ENCODE measurements at places on chromosomes 4 and X.
A peak's percentile ranks its signal among the peaks of the same experiment; 100 is the strongest.

DNA sequence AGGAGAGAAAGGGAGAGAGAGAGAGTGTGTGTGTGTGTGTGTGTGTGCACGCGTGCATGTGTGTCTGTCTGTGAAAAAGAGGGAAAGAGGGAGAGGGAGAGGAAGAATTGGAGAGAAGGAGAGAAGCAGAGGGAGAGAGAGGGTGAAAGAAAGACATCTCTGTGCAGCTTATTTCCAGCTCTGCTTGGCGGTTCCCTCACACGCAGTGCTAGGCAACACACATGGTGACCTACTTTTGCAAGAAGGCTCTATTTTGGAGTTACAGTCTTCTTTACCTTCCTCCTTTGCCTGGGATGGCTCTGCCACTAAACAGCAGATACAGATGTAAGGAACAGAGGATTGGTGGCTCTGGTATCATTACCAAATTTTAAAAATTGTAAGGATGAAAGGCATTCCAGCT, 40.1 kb downstream of the SLC16A2 start:
- DNase-seq: no peak

GRCh38 chr4:113008135-113008534, 41.3 kb upstream of the ANK2 start:
- no peak for DNase-seq

- no peak for DNase-seq
Observed at GRCh38 chr4:168566726-168567125, 69.9 kb downstream of the PALLD start.

- no peak for DNase-seq
Observed at GRCh38 chr4:145722561-145722960, 42.6 kb downstream of the C4orf51 start.

DNA sequence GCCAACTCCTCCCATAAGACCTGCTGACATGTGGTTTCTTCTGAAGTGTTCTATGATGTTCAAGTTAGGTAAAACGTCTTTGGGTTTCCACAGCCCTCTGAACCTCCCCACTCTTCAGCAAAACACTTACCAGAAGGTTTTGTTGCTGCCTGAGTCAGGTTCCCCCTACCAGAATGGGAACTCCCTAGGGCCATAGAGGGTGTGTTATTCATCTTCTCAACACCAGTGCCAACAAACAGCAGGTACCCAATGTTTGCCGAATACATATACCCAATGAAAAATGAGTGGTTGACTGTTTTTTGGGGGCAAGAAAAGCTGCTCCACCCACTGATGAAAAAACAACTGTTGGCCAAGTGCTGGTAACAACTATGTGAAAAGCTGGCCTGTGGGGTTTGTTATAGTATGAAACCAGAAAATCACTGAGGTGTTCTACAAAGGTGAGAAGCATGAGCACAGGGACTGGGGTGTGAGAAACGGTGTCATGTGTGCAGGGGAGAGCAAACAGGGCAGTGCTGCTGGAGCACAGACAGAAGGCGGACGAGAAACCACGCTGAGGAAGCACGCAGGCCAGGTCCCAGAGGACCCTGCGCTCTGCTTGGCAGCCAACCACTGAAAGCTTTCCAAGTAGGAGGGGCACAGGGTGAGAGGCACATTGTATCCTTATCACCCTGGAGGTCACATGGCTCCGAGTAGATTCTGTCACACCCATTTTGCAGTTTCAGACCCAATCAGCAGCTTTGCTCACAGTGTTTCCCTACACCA, 28.8 kb downstream of the ATP8A1 start:
- no peak for DNase-seq

- no peak for DNase-seq
Observed at GRCh38 chrX:25523574-25524540, 508.1 kb upstream of the ARX start.

DNA sequence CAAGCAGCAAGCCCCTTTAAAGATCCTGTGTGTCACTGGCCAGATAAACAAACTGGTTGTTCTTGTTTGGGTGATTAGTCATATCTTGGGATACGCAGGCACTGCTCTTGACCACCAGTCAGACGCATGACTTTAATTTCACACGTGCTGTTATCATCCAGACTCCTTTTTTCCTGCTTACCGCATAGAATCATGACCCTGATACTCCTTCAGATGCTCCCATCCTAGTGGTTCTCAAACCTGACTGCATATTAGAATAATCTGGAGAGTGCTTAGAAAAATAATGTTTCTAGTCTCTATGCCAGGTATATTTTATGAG, 78.8 kb downstream of the CLDN22 start:
- DNase-seq: peak; percentile 72

GRCh38 chrX:153646620-153647373, at the start of gene DUSP9:
DUSP9 (plus strand) TSS chrX:153647203; CDS start chrX:153647954, 751 bp downstream.
- peak; percentile 94 for DNase-seq

DNA sequence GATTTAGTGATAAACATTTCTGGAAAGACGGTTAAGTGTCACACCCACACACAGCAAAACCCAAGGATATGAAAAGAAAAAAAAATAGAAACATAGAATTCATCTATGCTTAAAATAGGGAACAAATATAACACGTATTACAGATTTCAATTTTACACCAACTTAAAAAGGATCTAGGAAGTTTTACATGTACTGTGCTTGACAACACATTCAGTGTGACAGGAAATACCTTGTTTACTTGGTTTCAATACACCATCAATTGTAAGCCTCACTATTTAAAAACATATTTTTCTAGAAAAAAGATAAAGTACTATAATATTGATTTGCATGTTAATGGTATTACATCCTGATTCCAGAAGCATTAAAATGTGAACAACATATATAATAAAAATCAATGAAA, 77.0 kb upstream of the SPRY1 start:
- DNase-seq: no peak

DNA sequence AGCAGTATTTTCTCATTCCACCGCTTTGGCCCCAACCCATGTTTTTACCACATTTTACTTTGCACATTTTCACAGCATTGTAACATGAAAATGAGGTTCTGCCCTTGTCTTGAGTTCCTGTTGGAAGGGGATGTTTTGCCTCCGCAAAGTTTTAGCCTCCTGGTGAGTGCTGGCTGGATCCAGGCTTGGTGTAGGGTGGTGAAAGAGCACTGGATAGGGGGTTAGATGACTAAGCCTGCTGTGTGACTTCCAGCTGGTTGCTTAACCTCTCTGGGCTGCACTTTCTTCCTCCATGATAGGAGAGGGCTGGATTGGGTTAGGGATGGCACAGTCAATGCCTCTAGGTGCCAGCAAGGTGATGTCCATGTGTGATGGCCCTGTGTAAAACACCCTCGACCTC, 28.9 kb downstream of the CYTL1 start:
- DNase-seq: no peak

DNA sequence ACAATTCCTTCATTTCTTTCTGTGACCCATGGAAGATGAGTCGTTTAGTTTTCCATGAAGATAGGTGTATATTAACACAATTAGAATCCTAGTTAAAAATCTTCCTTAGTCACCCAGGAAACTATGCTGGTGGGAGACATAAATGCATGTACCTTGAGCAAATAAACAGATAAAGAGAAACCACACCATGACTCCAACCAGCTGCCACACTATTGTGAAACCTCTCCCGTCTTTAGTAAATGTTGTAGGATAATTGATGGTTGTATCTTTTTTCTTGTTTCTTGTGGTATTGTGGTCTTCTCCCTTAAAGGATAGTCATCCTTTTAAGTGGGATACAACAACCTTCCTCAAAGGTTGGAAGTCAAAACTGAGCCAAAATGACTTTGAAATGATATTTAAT, 103.8 kb upstream of the LEF1 start:
- no peak for DNase-seq

DNA sequence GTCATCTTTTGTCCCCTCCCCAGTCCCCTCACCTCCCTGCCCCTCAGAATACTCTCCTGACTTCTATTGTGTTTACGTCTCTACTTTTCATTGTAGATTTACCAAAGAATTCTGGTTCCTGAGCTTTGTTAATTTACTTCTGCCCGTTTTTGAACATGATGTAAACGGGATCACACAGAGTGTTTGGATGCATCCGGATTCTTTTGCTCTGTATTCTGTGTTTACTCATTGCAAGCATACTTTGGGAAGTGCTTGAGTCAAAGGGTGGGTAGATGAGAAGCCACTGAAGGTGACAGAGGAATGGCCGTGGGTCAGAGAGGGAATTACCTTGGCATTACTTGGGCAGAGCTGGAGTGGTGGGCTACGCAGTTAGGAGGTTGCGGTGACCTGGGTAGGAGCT, 18.0 kb downstream of the CLCN4 start:
- DNase-seq: no peak

GRCh38 chrX:134388161-134389109, 71.5 kb upstream of the HPRT1 start:
- no peak for DNase-seq

DNA sequence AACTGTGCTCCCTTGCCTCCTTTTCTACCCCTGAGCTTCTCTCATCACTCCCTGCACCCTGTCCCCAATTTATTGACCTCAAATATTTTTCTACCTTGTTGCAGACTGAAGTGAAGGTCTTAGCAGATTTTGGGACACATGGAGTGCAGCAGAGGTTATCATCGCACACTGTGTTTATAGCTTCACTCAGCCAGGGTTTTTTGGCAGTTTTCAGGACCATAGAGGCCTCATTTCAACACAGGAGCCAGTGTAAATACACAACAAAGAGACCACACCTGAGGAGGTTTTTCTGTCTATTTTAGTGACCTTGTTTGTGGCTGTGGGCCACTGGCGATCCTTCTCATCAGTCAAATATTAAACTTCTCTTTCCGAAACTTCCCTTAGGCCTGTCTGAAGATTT, 457.1 kb downstream of the SPRY1 start:
- DNase-seq: no peak

DNA sequence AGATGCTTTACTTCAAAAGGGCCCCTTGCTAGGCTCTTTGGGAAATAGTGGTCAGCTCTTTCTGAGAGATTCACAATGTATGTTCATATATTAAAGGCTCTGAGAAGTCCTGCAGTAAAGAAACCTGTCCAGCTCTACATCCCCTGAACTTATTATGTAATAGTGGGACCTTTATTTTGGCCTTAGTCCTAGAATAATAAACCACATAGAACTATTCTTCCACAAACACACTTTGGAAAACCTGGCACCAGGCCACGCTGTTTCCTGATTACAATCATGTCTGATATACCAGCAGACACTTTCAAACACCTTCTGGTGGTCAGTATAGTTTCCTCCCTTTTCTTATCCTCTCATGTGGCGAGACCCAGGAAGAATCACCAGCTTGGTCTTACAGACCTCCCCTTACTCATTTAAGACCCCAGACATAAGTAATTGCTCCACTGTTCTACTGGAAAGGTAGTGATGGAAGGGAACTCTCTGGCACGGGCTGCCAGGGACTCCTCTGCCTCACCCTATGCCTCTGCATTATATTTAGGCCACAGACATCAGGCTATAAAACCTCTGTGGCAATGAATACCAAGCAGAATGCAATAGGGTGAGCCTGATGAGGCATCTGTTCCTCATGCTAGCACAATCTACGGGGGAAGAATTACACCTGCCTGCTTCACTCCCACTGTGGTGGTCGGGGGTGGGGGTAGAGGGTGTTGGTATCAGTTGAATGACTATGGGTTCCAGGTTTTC, 5.7 kb upstream of the PPEF1 start:
- DNase-seq: no peak

GRCh38 chr4:7807351-7807921, 132.2 kb downstream of the AFAP1 start:
- DNase-seq: no peak

GRCh38 chrX:16756724-16757123, 29.5 kb upstream of the TXLNG start:
- no peak for DNase-seq

DNA sequence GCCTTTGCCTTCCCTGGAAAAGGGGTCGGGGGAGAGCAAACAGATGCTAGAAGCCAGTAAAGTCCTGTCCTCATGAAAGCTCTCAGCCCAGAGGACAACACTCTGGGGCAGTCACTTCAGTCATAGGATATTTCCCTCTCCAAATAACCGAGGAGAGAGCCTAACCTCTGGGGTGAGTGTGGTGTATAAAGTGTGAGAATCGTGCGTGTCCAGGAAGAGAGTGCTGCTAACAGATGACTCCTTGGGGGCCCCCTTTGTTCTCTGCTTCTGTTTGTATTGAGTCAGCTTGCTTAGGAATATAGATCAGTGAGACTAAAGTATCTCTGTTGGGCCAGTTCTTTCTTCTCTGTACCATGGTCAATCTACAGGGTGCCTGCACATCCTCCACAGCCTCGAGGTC, 247.2 kb downstream of the PALLD start:
- peak; percentile 87 for DNase-seq

DNA sequence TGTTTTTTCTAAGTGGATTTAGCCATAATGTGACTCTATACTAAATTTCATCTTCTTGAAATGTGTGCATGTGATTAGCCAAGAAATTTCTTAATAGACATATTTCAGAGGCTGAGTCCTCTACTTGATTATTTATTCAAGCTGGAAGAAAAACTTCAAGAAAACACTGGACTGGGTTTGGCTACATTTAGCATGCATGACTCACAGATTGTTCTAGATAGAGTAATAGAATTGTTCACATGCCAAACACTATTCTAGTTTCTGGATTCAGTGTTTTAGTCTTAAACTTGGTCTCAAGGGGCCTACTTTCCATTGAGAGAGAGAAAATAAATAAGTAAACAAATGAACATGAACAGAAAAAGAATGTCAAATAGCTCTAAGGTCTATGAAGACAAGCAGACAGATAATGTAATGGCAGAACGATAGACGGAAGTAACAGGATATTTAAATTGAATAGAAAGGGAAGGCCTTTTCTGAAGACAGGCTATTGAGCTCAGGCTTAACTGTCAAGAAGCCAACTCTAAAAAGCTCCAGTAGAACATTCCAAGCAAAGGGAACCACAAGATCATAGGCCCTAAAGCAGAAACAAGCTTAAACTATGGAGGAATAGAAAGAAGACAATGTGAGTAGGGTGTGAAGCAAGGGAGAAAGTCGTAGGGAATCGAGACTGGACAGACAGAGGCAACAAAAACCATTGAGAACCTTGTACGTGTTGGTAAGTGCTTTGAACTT, 104.6 kb downstream of the TMEM144 start:
- peak; percentile 73 for DNase-seq

- DNase-seq: no peak
Observed at GRCh38 chrX:39601231-39602177, 496.3 kb downstream of the BCOR start.

DNA sequence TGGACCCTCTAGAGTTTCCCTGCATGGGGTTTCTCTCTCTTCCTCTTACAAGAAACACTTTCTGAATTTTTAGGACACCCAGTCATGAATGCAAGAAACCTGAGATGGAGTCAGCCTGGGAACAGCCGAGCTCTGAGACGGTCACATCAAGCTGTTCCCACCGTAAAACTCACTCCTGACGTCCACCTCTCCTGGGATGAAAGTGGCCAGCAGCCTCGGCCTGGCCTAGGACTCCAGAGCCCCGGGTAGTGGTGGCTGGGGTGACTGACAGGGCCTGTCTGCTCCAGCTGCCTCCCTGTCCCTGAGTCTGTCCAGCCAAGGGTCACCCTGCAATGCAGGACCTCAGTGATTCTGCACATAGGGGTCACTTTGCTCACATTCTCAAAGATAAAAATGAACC, 217.8 kb downstream of the SHOX start:
- DNase-seq: no peak

DNA sequence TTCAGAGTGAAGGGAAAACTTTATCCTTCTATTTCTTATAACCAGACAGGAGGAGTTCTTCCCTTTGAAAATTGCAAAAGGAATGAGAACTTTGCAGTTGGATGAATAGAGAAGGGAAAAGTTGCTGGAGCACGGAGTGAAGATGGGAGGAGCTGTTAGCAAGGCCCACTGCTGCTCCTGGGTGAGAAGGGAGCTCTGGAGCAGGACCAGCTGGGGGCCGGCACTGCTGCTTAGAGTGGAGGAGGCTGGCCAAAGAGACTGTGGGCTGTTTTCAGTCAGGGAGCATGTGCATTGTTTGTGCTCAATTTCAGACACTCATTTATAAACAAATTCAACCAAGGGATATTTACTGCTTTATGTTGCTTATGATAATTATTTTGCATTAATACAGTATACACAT, 164.2 kb downstream of the STIM2 start:
- no peak for DNase-seq
